ENCODE measurements at places on chromosomes 1 and 21.

- DNase-seq: no peak
Measured at GRCh38 chr1:99849413-99849743, 783 bp upstream of the AGL start.

GRCh38 chr1:220189750-220190347 is 82.4 kb downstream of the RAB3GAP2 start:
- DNase-seq: peak; percentile 18

DNA sequence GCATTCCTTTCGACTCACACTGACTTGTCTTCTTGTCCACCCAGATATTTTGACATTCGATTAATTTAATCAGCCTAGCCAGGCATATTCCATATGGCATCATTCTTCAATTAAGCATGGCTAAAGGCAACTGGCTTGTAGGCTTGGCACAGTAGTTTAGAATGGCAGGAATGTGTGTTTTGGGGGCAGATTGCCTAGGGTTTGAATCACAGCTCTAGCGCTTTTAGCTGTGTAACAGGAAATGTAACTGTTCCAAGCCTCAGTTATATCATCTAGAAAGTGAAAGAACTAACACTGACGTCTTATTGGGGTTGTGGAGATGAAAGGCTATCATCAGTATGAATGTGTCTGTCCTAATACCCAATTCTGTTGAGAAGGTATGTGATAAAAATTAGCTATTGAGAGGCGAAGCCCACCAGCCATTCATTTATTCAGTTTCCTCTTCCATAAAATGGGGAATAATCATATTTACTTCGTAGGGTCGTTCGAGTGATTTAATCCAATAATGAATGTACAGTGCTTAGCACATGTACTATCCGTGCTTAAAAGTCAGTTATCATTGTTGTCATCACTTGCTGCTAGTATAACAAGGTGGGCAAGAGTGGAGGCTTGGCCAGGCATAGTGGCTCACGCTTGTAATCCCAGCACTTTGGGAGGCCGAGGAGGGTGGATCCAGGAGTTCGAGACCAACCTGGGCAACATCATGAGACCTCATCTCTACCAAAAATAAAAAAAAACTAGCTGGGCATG is 41.6 kb upstream of the GRHL3 start:
- peak; percentile 39 for DNase-seq

DNA sequence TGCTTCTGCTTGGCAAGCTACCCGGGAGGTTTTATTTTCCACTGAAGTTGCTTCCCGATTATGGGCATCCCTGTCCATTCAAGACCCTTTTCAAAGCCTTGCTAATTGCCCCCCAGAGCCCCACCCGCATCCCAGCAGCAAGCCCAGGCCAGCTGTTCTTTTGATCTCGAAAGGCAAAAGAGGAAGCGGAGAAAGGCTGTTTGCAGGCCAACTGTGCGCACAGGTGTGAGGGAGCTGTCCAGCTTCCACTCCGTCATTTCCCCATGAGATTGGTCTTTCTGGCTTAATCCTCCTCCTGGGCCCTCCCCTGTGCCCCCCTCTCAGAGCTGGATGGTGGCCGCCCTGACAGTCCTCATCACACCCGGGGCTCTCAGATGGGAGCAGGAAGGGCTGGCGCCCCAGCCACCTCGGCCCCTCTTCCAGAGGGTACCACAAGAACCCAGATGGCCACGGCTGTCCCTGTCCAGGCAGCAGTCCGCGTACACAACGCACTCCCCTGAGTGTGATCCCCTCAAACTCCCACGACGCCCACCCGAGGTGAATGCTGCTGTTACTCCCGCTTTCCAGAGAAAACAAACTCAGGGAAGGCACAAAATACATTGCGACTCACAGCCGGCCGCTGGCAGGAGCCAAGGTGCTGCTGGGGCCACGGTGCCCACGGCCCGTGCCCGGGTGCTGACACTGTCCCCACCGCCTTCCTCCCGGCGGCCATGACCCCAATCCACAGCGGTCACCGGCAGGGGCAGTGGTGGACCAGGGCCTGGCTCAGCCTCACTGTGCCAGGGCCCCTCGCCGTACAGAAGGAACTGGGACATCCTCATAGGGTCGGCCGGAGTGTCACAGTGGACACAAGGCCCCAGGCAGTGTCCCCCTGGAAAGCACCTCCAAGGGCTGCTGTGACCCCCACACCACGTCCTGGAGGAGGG is 121.9 kb downstream of the CRYAA start:
- DNase-seq: no peak

DNA sequence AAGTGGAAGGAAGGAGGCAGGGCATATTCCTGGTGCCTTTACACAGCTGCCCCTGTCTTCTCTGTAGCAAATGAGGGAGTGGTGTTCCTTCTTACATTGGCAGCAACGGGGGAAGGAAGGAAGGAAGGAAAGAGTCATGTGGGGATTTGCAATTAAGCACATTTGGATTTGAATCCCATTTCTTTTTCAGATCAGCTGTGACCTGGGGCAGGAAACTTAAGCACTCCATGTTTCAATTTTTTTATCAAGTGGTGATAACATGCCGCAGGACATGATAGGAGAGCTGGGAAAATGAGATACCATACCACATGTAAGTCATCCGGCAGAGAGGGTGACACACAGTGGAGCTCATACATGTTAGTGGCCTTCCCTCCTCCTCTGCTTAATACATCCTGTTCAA is 186.8 kb downstream of the APP start:
- no peak for DNase-seq

- no peak for DNase-seq
Measured at GRCh38 chr21:33496345-33496744, 4.8 kb upstream of the DNAJC28 start.

Data from A172 (cell line).